Activated CD4-positive, alpha-beta T cell treated with anti-CD3 and anti-CD28 coated beads, Interleukin-2, amount 50 U/mL, for 1 hour (primary cell): ENCODE measurements at places on chromosomes 1 and 21.

DNA sequence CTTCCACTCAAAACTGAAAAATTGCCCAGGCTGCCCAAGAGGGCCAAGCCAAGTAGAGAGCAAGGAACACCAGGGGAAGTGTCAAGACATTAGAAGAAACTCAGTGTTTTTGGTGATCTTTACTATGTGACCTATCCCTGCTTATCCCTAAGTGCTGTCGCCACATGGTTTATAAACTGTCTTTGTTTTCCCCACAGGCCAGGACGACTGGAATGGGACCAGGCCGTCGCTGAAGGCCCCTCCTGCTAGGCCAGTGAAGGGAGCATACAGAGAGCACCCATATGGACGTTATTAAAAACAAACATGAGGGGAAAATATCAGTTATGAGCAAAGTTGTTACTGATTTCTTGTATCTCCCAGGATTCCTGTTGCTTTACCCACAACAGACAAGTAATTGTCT is 28.7 kb downstream of the KHDRBS1 start:
- no peak for DNase-seq

DNA sequence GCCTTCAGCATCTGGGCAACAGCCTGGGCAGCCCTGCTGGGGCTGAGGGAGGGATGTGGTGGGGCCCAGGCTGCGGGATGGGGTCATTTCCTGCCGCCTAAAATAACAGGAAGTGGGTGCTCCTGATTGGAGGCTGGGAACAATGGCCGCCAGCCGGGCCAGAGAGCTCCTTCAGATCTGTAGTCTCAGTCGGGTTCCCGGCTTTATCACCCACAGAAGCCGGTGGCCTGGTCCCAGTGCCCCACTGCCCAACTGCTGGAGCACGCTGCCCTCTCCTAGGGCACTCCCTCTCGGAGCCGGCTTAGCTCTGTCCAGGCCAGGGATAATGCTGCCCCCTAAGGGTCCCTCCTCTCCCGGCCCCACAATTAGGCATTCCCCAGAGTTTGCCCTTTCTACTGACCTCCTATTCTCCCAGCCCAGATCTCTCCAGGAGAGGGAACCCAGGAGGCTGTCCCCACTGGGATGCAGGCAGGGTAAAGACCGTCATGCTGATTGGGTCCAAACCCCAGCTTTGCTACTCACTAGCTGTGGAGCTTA is 5.1 kb downstream of the MAP7D1 start:
- DNase-seq: peak; percentile 41

GRCh38 chr1:199272628-199273086 is 633.8 kb downstream of the PTPRC start:
- DNase-seq: no peak

GRCh38 chr1:219000631-219001030 is 173.0 kb upstream of the LYPLAL1 start:
- no peak for DNase-seq

- DNase-seq: no peak
Observed at GRCh38 chr1:70717656-70718055, 306.6 kb downstream of the CTH start.

GRCh38 chr1:145961425-145962156 is 2.8 kb downstream of the ANKRD34A start:
- peak; percentile 43 for DNase-seq

- no peak for DNase-seq
Observed at GRCh38 chr1:109750920-109751319, 10.1 kb upstream of the GSTM3 start.

- no peak for DNase-seq
Observed at GRCh38 chr1:161175771-161176453, 1.4 kb downstream of the B4GALT3 start.

- DNase-seq: no peak
Observed at GRCh38 chr1:244302876-244303609, 148.7 kb downstream of the ADSS2 start.

DNA sequence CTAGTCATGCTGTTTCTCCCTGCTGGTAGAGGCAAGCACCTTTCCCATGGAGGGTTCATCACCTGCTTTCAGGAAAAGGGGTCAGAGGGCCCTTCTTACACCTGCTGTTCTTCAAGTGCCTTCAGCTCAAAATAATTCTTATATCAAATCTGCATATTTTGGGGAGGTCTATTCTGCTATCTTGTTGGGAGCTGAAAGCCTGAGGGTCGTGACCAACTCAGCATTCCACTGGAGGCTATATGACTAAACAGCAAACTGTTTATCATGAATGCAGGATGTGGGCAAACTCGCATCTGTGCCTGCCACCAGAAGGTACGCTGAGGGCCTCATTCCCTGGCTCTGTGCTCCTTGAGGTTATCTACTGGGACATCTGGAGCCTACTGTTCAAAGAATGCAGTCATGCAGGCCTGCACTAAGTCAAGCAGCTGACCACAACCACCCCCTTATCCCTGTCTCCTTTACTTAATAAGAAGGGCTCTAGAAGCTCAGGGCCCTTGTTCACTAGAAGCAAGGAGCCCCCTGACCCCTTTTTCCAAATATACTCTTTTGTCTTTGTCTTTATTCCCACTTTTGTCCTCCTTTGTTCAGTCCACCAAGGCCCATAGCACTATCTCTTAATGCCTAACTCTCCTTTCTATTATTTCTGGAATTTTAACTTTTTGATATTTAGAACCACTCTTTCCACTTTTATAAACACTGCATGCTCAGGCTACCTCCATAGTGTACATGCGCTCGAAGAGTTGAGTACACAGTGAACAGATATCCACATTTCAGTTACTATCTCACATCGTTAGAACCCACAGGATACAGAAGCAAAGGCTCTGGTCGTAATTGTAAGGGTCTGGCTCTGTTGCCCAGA is 4.5 kb upstream of the TRIM17 start:
- DNase-seq: no peak

DNA sequence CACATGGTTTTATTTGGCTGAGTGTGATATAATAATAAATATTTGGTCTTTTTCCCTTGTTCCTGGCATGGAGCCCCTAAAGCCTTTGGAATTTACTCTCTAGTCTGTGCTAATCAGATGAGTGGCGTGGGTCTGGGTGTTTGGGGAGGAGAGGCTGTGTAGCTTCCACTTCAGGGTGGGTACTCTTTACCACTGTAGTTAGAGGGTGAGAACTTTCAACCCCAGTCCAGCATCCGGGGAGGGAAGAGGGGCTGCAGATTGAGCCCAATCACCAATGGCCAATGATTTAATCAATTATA is 20.0 kb downstream of the USP25 start:
- DNase-seq: no peak

DNA sequence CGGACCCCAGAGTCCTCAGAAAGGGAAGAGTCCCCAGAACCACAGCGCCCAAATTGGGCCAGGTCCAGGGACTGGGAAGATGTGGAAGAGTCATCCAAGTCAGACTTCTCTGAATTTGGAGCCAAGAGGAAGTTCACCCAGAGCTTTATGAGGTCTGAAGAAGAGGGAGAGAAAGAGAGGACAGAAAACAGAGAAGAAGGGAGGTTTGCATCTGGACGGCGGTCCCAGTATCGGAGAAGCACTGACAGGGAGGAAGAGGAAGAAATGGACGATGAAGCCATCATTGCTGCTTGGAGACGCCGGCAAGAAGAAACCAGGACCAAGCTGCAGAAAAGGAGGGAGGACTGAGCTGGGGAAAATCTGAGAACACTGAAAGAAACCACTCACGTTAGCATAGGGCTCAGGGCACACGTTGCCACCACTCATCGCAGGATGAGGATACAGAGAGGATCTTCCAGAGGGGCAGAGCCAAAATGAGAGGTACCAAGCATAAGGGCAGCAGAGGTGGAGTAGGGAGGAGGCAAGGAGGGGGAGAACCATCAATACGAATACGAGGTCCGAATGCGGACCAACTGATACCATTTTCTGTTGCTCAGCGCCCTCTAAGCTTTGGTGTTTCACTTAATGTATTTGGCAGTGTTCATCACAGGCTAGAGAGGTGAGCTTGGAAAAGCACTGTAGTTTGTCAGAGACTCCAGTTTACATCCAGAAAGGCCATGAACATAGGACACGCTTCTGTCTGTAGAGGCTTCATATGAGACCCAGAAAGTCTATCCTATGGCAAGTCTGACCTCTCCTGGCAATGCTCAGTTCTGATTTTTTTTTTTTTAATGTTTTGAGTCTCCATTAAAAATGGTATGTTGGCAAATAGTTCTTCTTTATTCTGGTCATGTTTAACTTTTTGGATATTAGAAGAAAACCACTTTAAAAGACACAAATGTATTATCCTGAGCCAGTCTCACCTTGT is 34.7 kb downstream of the STYXL2 start:
- no peak for DNase-seq

GRCh38 chr1:222818171-222818570 is 3.3 kb downstream of the DISP1 start:
- no peak for DNase-seq

GRCh38 chr1:31259746-31260145 is 20.1 kb upstream of the NKAIN1 start:
- DNase-seq: no peak

DNA sequence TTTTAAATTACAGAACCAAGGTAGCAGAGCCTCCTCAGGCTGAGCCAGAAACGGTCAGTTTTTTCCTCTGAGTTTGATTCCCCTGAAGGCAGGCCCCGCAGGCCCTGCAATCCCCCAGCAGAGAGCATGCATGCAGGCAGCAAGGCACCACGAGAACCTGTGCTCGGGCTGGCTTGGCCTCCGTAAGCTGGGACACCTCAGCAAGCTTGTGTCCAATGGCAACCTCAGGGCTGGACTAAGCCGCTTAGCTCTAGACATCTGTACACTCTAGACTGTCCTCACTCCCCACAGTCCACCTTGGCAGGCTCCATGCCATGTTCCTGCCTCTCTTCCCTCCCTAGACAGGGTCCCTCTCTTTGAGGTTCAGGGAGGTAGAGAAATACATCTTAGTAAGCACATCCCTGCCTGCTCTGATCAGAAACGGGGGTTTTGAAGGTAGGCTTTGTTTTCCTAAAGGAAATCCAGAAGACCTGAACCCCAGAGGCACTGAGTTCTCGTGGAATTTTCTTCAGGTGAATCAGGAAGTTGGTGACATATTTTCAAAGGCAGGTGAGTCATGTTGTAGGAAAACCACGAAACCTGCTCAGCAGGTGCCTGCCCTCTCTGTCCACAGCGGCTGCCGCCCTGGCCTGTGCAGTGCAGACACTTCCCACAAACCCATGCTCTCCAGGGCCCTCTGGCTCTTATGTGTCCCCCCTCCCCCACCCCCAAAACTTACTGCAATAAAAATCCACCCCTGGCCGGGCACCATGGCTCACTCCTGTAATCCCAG is 7.0 kb downstream of the TMEM63A start:
- no peak for DNase-seq

GRCh38 chr1:2561898-2562895 is 6.0 kb downstream of the TNFRSF14 start:
- DNase-seq: no peak

- no peak for DNase-seq
Observed at GRCh38 chr1:77671836-77672235, 10.6 kb downstream of the ZZZ3 start.

DNA sequence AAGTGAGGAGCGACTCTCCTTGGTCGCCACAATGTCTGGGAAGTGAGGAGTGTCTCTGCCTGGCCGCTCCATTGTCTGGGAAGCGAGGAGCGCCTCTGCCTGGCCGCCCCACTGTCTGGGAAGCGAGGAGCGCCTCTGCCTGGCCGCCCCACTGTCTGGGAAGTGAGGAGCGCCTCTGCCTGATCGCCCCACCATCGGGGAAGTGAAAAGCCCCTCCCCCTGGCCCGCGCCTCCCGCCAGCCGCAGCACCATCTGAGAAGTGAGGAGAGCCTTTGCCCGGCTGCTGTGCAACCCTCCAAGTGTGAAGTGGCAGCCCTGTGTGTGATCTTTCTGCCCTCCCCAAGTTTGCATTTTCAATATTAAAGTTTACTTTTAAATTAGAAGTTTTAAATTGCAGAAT is 95.0 kb upstream of the PPP2R5A start:
- DNase-seq: no peak

DNA sequence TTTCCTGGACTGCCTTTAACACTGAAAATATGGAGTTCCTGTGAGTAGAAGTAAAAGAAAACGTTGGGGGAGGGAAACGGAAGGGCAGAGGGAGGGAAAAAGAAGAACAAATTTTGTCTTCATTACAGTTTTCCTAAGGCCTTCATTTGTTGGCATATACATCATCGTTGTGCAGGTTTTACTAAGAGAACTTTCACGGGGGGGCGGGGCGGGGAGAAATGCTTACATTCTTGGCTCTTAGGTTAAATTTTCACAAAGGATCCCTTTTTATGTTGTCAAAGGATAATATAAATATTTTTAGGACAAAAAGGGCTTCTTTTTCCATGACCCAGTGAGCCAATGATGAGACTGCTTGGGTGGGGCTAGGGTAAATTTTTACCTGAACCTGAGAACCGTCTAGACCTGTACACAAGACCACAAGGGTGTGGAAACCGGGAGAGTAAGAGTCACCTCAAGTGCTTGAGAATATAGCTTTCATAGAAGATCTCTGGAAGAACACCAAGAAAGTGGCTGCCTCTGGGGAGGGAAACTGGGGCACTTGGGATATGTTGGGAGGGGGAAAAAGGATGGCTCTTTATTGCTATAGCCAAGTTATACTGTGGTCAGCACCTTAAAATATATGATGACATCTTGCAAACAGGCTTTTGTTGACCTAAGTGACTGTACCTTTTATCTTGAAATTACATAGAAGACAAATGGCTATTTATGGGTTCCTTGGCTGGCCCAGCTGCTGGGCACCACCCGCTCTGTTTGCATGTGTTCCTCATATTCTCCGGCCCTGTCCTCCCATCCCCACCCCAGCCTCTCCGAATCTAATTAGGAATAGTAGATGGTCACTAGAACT is 2.0 kb upstream of the UTP25 start:
- no peak for DNase-seq

- DNase-seq: peak; percentile 67
Observed at GRCh38 chr1:45543581-45544417, 6.8 kb upstream of the AKR1A1 start.

DNA sequence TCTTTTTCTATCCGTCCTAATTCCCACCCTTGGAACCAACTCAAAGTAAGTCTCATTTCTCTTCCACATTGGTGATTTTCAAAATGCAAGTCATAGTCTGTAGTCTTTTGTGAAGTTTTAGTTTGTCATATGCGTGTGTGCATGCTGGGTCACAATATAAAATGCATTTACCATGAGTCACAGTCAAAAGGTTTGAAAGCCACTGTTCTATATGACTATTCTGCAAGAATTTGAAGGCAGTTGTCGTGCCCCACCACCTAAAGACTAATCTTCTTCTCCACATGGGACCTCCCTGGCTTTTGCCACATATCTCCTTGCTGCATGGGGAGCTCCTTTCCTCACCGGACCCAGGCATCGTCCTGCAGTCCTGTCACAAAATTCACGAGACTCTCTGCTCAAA is 1.6 kb downstream of the STPG1 start:
- DNase-seq: no peak

DNA sequence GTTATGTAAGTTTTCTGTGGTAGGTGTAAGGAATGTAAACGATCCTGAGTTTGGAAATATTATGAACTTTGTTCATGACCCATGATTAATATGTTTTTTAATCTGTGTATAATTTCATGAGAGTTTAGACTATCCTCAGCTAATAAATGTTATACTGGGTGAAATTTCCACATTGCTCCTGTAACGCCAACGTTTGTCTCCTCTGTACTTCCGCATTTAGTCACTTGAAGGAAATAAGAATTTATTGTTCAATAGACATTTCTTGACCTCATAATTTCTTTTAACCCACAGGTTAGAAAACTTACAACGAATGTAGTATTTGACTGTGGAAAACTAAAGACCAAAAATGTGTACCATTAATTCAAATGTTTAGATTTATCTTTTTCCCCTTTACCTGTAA is 876 bp downstream of the KCNJ15 start:
- DNase-seq: no peak

GRCh38 chr21:32298658-32299081 is at the start of gene MRAP:
TSS of gene MRAP (plus strand) at chr21:32298855. CDS start at chr21:32298972, 117 bp downstream.
- no peak for DNase-seq
